Stimulated activated CD4-positive, alpha-beta T cell treated with anti-CD3 and anti-CD28 coated beads, TNF-alpha, amount 100 ng/mL, for 1 hour (primary cell): ENCODE measurements at places on chromosomes 16 and 17.

GRCh38 chr17:17741349-17742023 lies 60.2 kb downstream of the RAI1 start:
- no peak for DNase-seq

DNA sequence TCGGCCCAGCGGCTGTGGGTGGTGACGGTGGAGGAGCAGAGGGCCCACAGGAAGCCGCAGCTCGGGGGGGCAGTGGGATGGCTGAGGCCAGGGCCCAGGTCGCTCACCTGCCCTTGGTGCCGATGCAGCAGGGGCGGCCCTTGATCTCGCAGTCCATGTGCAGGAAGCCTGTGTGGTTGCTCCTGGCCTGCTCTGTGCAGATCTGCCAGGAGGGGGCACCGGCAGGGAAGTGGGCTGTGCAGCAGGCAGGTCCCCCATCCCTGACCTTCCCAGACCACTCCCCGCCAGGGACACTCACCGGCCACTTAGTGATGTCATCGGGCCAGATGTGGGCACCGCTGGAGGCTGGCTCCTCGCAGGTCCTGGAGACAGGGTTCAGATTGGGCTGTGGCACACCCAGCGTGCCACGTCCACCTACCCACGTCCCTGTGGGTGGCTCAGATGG lies 6.2 kb downstream of the AANAT start:
- no peak for DNase-seq

DNA sequence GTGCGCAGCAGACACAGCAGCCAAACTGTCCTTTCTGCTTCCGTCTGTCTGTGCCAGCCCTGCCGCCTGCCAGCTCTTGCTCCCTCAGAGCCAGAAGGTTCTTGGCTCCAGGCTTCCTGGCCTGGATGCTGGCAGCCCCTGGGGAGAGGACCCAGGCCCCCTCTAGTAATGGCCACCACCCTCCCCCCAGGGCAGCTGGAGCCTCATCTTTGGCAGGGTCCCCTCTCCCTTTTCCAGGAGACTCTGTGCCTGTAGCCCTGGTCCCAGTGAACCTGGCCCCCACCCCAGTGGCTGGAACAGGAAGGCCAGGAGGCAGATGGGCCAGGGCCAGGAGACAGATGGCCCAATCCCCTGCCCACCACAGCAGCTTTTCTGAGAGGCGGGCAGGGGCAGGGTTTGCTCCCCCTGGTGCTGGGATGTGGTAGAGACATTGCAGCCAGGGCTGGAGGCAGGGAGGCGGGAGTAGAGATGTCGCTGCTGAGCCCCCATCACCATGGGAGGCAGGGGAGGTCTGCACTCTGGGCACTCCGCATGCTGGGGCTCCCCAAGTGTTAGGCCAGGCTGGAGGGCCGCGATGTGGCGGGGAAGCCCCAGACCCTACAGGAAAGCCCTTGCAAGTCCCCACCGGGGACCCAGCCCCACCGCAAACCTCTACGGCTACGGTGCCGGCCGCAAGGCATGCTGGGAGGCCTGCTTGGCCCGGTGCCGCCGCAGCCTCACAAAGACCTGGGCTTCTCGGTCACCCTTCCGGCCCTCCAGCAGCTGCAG lies 16.7 kb downstream of the UNC13D start:
- peak; percentile 51 for DNase-seq

GRCh38 chr17:67107171-67107570 lies 62.8 kb downstream of the CACNG1 start:
- DNase-seq, result no peak

DNA sequence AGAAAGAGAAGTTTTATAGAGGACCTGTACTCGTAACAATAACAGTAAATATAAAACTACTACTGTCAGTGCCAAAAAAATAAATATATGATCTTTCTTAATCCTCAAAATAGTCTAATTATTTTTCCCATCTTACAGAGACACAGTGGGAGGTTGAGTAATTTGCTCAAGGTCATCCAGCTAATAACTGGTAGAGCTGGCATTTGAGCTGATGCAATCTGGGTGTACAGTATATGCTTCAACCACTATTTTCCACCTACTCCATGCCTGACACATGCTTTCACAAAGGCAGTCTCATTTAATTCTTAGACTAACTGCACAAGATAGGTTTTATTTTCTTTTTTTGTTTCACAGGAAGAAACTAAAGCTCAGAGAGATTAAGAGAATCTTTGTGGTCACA lies 33.6 kb downstream of the PIGL start:
- no peak for DNase-seq

DNA sequence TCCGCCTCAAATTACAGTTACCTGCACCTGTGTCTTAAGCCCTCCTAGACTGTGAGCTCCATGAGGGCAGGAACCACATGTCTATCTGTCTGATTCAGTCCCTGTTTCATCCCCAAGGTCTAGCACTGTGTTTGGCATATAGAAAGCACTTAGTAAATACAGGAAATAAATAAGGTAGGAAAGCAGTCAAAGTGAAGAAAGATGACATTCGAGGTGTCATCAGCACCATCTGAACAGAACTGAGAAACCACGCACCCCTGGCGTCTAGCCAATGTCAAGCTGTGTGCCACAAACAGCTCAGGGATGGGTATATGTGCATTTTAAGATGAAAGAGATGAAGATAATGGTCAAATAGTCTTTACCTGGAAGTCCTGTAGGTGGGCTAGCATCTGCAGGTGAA lies 79.6 kb upstream of the ATP2A3 start:
- DNase-seq, result peak; percentile 26

- no peak for DNase-seq
Measured at GRCh38 chr17:15278380-15278779, 13.3 kb upstream of the PMP22 start.

GRCh38 chr17:64661976-64662773 lies at the start of gene SMURF2:
TSS of gene SMURF2 (minus strand) at chr17:64662307. CDS start at chr17:64661880, 427 bp downstream.
- peak; percentile 68 for DNase-seq

DNA sequence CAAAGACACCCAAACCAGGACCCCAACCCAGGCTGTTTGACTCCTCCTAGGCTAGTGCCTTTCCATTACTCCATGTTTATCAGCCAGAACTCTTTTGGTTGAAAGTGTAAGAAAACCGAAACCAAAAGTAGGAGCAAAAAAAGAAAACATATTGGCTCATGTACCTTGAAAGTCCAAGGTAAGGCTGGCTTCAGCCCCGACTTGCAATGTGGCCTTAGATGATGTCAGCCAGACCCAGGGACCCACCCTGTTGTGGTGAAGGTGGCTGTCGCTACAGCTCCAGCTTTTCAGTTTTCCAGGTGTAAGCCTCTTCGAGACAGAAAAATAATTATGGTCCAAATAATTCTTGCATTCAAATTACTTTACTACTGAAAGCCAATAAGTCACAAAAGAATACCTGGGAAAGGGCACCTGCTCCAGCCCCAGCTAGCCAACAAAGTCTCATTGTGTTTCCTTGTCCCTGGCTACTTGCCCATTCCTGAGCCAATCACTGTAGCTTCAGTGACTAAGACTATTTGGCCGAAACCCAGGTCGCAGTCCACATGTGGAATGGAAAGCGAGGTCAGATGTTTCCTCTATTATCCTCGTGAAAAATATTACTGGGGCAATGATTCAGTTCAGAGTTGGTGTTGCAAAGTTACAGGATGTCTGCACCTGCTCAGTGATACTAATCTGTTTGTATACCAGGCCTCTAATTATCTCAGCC lies 20.7 kb downstream of the DNAH9 start:
- DNase-seq, result no peak

- DNase-seq, result no peak
Measured at GRCh38 chr16:69100071-69100691, 5.3 kb upstream of the HAS3 start.

DNA sequence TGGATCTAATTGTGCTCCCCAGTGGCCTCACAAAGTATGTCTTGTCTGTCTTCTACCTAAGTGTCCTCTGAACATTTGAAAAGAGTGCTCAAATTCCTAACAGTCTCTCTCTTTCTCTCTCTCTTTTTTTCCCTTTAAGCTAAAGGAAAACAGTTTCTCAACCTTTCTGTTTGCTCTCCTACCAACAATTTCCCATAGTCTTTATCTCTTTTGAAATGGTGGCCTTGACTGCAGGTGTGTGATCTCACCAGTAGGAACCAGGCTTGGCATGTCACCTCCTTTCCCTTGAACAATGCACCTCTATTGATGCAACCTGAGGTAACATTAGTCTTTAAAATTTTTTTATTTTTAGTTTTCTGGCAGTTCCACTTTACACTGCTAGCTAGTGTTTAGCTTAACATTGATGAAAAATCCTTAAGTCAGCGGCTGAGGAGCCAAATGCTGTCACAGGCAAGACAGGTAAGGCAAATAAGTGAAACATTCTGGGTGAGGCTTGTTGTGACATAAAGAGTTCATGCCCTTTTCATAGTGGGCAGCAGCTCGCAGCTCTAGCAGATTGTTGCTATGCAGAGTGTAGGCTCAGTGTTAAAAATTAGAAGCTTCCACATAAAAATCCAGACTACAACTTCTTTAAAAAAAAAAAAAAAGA lies 273.4 kb downstream of the HAPSTR1 start:
- no peak for DNase-seq

GRCh38 chr16:88008840-88009239 lies 57.6 kb downstream of the BANP start:
- DNase-seq, result no peak

GRCh38 chr16:50666658-50667496 lies 14.2 kb downstream of the SNX20 start:
- DNase-seq, result no peak

- no peak for DNase-seq
Measured at GRCh38 chr16:24118126-24118821, 137.9 kb upstream of the CACNG3 start.

GRCh38 chr17:50198026-50198669 lies 3.3 kb downstream of the COL1A1 start:
- peak; percentile 18 for DNase-seq

GRCh38 chr16:8872967-8873865 lies 4.4 kb upstream of the CARHSP1 start:
- no peak for DNase-seq

DNA sequence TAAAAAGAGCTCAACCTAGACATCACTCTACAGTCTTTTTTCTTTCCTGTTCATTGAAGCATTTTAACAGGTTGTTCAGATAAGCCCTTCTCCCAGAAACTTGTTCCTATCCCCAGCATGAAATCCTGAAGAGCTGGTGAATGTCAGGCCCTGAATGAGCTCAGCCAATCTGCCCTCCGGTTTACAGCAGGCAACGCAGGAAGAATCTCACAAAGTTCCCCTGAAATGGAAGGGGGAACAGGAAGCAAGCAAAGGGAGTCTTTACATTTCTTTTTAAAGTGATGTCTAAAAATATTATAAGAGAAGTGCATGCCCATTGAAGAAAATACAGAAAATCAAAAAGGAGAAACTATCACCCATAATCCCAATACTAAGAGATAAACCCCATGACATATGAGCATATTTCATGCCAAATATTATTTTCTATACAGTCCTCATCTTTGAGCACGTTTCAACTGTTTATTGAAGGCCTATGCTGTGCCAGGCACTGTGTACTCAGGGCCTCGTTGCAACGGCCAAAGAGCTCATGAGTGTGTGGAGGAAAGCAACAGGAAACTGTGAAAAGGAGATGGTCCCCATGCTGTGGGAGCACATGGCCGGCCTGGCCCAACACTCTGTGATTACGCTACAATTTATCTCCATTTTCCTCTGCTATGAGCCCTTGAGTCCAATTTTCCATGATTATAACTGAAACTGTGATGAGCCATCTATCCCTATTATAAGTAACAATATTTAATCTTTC lies 5.7 kb downstream of the TK2 start:
- no peak for DNase-seq

GRCh38 chr17:14947671-14948070 lies 317.5 kb downstream of the PMP22 start:
- no peak for DNase-seq

GRCh38 chr16:88681084-88681680 lies 5.1 kb downstream of the SNAI3 start:
- no peak for DNase-seq

GRCh38 chr16:48011466-48011865 lies 144.3 kb downstream of the ABCC12 start:
- DNase-seq, result no peak

DNA sequence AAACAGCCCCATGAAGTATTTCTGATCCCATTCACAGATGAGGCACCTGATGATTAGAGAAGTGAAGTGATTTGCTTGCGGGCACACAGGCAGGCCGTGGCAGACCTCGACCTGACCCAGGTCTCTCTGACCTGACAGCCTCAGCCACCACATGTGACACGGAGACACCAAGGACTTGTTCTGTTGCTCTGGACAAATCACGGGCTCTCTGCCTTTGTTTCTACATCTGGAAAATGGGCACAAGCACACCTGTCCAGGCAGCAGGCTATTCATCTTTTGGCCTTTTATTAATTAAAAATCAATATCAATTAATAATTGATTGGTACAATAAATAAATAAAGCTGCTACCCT lies 3.4 kb downstream of the MAP3K14 start:
- DNase-seq, result no peak

DNA sequence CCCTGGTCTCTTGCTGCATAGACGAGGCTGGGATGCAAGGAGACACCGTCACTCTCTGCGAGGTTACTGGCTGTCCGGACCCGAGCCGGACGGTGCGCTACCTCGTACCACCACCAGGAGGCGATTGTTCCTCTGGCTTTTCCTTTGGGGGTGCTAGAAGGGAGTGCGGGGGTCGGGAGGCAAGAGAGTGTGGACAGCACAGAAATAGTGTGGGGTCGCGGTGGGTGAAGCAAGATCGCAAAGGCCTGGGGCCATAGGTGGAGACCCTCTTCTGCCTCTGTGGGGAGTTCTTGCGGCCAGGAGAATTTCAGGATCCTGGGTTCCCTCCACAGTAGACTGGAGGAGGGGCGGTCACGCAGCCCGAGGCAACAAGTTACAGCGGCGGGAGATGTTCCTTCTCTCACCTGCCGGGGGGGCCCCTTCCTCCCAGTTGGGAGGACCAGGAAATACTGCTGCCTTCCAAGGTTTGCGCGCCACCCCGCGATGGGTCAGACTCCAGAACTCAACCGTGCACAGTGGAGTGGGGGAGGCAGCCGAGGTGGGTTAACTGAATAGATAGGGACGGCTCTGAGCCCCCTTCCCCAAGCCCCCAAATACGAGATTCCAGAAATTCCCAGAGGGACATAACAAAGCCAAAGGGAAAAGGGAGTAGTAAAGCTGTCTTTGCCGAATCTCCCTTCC lies 6.9 kb downstream of the PHOSPHO1 start:
- peak; percentile 65 for DNase-seq
